ENCODE measurements at places on chromosomes 7 and 10. TPM values are rescaled to one million over a fixed set of nuclear protein-coding genes. Genes with fewer than 3 reads are reported as not detected.

The AKR1D1 gene
- 0.08 TPM for total RNA-seq

The ASZ1 gene
- not detected for total RNA-seq

The TNS3 gene
- 70.2 TPM for total RNA-seq

The FAM241B gene
- total RNA-seq: 13.3 TPM

The AHR gene
- total RNA-seq: 10.3 TPM

The AGAP5 gene
- 2.4 TPM for total RNA-seq

The ADARB2 gene
- 0.18 TPM for total RNA-seq

The ACHE gene
- total RNA-seq: 2.6 TPM

The SAP25 gene
- total RNA-seq: 0.66 TPM

The PAOX gene
- total RNA-seq: 1.4 TPM

The ATG9B gene
- total RNA-seq: 0.65 TPM

The WNT2 gene
- total RNA-seq: not detected

The GNGT1 gene
- not detected for total RNA-seq

The GDF10 gene
- total RNA-seq: 0.13 TPM

The TRDMT1 gene
- total RNA-seq: 2.6 TPM

The HYCC1 gene
- total RNA-seq: 21.5 TPM

The BAMBI gene
- 9.3 TPM for total RNA-seq

The HACD1 gene
- 52.7 TPM for total RNA-seq

The ZMIZ1 gene
- total RNA-seq: 42.8 TPM

The SFTPD gene
- 0.14 TPM for total RNA-seq

The LOXL4 gene
- 1.6 TPM for total RNA-seq

The PDE6C gene
- total RNA-seq: not detected

All from A549 treated with dexamethasone at 1 μM for 4 hours (cell line).